ENCODE measurements at places on chromosomes 2 and 18. TPM values are rescaled to one million over a fixed set of nuclear protein-coding genes. Genes with fewer than 3 reads are reported as not detected.

- no peak overlapping the region for H3K4me3 ChIP-seq
- DNase-seq: no peak
- H3K4me1 ChIP-seq: peaks cover 37% of the 10 kb centered on the region
- no peak overlapping the region for H3K27ac ChIP-seq
These were observed 72.9 kb downstream of the CLHC1 start for GRCh38 chr2:55159037-55159651.

DNA sequence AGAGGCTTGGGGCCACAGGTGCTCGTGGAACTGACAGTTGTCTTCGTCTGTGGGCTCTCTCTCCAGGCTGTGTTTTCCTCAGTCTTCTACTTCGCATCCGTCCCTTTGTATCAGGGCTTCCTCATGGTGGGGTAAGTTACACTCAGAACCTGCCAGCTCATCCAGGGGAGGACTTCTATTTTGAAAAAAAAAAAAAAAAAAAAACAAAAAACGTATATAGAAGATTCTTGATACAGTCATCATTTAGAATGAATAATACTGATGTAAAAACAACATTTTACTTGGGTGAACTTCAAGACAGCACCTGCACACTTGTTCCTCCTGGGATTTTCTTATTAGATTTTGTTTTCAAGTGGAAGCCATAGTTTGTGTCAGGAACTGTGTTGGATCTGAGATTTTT lies 47.7 kb upstream of the NFATC1 start:
- no peak overlapping the region for H3K4me3 ChIP-seq
- no peaks in the 10 kb centered on the region for H3K4me1 ChIP-seq
- no peak for DNase-seq

DNA sequence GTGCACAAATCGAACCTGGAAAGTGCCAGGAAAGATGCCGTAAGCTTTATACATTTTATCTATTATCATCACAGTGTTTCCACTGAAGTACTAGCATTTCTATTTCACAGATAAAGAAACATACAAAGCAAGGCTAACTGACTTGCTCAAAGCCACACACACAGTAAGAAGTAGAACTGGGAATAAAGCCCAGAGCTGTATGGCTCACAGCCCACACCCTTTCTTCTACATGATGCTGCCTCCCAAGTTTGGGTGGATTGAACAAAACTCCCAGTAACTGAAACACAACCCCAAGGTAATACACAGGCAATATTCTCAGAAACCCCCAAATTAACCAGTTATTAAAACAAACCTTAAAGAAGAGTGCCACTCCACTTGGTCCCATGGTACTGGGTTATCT lies 11.2 kb downstream of the SAP130 start:
- peak; percentile 35 for DNase-seq
- H3K36me3 ChIP-seq: peaks cover 60% of the 10 kb centered on the region
- no peak overlapping the region for H3K27ac ChIP-seq
- no peaks in the 10 kb centered on the region for H3K27me3 ChIP-seq

DNA sequence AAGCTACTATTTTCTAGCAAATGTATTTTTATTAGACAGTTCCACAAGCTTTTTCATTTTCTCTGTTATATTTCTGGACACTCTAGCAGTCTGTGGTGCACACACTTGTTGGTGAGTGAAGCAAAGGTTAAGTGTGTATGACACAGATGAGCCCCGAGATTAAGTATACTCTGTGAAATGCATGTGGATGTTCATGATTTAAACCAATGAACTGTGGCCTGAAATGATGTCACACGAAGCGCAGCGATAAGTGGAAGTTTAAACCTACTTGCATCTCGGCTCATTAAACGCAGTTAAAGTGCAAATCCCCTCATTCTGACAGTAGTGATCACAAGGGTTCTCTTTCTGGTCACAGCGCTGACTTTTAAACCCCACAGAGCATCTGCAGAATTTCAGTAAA lies 1488.8 kb upstream of the NXPH2 start:
- H3K27me3 ChIP-seq: no peaks in the 10 kb centered on the region
- no peak overlapping the region for H3K4me3 ChIP-seq
- H3K4me1 ChIP-seq: no peaks in the 10 kb centered on the region
- H3K27ac ChIP-seq: no peak overlapping the region
- DNase-seq: no peak

NXPH2 gene
- total RNA-seq: 23.3 TPM

All from spinal cord (tissue), 10 donors.